Activated CD8-positive, alpha-beta memory T cell treated with anti-CD3 and anti-CD28 coated beads for 1 hour (primary cell): ENCODE measurements at places on chromosomes 12 and 14.

DNA sequence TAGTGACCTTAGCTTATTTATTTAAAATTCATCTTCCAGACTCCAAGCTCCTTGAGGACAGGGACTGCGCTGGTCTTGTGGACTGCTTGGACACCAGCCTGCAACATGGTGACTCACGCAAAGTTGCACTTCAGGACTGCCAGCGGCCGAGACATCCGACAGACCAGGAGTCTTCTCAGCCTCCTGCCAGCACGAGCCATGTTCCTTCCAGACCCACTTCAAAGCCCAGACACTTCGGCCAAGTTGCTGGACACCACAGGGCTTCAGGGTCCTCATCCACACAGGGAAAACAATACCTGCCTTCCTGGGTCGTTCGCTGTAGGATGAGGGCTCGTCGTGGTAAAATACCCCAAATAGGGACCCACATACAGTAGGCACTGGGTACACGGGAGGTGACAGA, 88.7 kb downstream of the BCL11B start:
- no peak for DNase-seq

DNA sequence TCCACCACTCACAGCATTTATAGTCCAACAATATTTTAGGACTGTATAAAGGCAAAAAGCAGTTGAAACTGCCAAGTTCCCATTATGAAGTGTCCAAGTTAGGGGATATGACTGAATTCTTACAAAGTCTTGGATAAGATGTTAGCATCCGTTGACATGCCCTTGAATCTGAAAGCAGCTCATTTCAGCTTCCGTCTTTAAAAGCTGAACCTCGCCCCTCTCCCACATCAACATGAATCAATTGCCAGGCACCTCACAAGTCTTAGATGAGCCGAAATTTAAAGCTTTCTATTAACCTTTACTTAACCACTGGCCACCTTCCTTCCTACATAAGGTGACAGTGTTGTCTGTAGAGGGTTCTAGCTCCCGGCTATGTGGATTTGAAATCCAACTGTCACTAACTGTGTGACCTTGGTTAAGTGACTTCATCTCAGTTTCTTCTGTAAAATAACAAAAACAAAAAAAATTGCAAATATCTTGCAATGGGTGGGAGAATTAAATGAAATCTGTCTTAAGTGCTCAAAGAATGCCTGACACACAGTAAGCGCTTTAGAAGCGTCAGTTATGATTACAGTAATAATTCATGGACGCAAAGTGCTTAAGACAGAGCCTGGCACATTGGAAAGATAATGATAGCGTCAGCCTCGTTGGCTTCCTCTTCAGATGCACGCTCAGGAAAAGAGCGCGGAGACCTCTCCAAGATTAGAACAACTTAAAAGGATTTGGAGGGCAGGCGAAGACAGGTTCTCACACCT, 1.2 kb downstream of the PPP1CC start:
- DNase-seq, result no peak

DNA sequence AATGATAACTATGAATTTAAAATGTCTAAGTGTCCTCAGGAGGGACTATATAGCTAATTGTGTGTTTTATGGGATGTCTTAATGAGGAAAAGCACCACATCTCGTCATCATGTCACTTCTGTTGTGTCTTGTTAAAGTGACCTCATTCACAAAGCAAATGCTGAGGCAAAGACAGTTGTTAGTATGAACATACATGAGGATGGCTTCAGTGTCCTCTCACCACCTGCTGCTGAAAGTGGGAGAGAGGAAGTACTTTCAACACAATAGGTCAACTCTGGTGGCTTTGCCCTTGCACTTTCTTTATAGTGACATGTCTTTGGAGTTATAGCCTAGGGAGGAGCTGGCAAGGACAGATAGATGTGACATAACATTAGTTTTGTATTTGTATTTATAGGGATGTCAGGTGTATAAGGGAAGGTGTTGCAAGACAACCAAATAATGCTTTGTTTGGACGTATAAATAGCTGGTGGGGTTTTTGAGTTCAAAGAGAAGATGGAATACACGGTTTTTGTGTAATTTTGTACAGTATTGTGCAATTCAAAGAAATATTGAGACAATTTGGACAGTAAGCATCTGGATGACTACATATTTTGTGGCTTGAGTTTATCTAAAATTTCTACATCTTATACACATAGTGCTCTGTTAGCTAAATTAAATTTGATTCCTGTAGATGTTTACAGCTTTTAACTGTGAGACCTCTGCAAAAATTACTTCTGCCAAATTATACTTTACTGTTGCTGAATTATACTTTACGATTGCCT, 131.7 kb upstream of the ATP2B1 start:
- no peak for DNase-seq

- no peak for DNase-seq
Observed at GRCh38 chr14:104140463-104141331, 2.3 kb downstream of the KIF26A start.

- DNase-seq, result no peak
Observed at GRCh38 chr14:44795725-44796124, 166.0 kb downstream of the KLHL28 start.

DNA sequence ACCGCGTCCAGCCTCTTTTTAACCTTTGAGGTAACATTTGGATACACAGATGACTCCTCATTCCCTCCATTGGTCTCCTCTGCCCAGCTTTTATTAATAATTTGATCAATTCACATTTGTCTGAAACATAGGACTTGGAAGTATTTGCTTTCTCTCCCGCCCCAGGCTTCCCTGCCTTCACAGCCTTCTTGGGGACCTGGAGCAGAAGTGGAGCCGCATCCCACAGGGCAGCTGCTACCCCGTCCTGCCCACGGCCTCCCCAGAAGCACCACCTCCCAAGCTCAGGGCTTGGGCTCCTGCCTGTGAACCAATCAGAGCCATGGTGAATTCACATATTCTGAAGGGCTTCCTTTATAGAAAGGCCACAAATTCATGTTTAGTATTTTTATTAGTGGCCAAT, 97.6 kb downstream of the PIWIL1 start:
- DNase-seq, result no peak

GRCh38 chr12:26847431-26847830, 14.4 kb upstream of the ITPR2 start:
- DNase-seq, result no peak

DNA sequence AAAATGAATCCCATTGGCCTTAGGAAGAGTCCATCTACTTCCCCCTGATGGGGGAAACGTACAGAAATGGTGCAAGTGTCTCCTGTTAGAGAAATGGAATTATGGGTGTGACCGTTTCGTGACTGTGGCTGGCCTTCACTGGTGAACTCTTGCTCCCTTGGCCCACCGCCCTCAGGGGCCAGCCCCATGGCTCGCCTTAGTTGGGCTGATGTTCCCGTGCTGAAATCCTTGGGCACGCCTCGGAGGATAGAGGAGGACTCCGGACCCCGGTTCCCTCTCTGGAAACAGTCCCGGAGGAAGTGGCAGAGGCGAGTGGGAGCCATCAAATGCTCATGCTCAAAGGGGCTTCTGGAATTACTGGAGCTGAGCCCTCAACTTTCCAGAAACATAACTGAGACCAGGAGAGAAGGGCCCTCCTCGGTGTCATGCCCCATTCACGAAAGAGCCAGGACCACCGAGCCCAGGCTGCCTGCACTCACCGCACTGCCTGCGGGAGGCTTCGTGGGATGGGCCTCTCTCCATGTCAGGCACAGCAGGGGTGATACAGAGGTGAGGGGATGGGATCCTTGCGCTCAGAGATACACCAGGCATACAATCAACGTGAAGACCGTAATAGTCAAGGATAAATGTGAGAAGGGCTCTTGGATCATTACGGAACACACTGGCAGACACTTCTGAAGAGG, 10.1 kb upstream of the CACNA2D4 start:
- DNase-seq, result no peak

DNA sequence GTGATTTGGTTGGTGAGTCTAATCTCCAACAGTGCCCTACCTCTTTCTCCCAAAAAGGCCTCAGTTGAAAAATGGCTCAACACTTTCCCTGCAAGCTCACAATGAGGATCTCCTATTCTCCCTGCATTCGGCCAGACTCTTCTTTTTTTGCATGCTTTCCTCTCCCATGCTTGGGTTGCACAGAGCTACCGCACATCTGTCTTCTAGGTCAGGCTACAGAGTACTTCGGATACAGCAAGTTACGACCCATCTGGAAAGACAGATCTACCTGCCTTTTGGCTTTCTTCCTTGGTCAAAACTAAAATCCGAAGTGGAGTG, 305 bp upstream of the SLC16A7 start:
- no peak for DNase-seq

DNA sequence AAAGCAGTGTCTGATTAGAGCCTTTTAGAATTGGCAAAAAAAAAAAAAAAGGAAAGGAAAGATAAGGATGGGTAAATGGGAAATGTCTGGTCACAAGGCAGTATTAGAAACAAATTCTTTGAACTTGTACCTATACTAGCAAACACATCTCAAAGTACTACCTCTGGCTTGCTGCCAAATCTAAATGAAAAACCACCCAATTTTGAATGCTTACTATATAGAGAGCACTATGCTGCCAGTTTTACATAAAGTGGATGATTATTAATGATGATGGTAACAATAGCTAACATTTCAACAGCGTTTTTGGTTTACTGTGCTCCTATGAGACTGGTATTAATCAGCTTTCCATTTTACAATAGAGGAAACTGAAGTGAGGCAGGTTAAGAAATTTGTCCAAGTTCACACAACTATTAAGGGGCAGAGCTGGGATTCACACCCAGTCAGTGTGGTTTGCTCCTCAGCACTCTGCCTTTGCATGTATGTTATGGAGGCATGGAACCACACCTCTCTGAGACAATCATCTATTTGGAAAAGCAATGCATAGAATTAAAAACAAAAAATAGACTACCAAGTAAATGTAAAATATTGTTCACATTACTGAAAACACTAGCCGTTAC, 34.2 kb downstream of the ATP2B1 start:
- DNase-seq, result no peak

DNA sequence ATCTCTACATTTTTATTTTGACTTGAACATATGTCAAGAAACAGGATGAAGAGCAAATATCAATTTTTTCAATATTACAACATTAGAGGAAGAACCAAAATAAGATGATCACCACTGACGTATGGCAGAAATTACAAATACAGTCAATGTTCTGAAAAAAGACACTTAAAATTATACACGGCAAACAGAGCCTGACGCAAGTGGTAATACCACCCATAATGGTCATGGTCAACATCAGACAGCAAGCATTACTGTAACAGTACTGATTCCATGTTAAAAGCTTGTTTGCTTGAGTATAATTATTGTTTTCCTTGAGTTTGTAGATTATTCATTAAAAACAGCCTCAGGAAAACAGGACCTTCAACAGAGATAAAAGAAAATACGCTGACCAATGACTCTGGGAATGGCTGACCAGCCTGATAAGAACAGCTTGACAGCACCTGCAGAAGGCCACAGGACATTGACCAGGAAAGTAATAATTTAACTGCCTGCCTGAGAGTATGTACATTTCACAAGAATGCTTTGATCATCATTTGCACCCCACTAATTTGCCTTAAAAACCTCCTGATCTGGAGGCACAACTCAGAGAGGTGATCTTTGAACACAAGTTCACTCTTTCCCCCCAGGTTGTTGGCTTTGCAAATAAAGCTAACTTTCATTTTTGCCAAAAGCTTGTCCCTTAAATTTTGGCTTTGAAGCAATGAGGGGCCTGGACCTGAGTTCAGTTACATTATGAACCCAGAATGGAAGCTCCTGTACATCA, 187.3 kb downstream of the IPO8 start:
- DNase-seq, result no peak

DNA sequence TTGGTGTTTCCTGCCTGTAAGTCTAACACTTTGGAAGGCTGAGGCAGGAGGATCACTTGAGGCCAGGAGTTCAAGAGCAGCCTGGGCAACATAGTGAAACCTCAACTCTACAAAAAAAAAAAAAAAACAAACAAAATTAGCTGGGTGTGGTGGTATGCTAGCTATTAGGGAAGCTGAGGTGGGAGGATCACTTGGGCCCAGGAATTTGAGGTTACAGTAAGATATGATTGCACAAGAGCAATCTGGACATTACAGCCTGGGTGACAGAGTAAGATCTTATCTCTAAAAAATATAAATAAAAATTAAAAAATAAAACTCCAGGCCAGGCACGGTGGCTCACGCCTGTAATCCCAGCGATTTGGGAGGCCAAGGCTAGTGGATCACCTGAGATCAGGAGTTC, 39.8 kb upstream of the CMKLR1 start:
- no peak for DNase-seq

DNA sequence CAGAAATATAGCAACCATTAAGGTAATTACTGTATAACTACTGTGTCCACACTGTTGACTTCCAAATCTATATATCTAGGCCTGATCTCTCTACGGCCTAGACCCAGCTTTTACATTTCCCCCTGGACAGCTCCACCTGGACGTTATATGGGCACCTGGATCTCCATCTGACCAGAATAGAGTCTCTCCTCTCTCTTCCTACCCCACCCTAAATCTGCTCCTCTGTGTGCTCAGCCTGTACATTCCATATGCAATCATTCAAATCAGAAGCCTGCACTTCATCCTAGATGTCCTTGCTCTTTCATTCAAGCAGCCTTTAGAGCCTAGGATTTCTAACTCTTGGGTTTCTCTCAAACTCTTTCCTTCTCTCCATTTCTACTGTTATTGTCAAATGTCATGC, 255.0 kb downstream of the PAX9 start:
- no peak for DNase-seq

- no peak for DNase-seq
Observed at GRCh38 chr12:8080120-8080519, 2.0 kb upstream of the NECAP1 start.

- DNase-seq, result no peak
Observed at GRCh38 chr14:23286902-23287479, 1.1 kb upstream of the HOMEZ start.

- no peak for DNase-seq
Observed at GRCh38 chr12:109385339-109386058, 37.8 kb downstream of the MYO1H start.

DNA sequence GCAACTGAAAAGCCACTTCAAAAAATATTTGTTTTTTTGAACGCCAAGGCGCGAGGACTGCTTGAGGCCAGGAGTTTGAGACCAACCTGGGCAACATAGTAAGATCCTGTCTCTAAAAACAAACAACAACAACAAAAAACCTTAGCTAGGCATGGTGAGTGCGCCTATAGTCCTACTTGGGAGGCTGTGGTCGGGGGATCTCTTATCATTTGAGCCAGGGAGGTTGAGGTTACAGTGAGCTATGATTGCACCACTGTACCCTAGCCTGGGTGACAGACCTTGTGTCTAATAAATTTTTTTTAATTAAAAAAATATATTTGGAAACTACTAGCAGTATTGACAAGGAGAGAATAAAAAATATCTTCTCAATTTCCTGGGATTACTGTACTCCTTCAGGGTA, 113.1 kb downstream of the TRAFD1 start:
- no peak for DNase-seq
